GM23338 (cell line): ENCODE measurements at places on chromosomes 6 and 20.

- DNase-seq: no peak
These were observed 6.4 kb downstream of the FYN start for GRCh38 chr6:111866857-111867256.

- DNase-seq: no peak
These were observed 7.9 kb upstream of the SLC2A10 start for GRCh38 chr20:46701556-46701955.

- DNase-seq: peak; percentile 74
These were observed 702 bp upstream of the TNFAIP3 start for GRCh38 chr6:137866200-137866913.

DNA sequence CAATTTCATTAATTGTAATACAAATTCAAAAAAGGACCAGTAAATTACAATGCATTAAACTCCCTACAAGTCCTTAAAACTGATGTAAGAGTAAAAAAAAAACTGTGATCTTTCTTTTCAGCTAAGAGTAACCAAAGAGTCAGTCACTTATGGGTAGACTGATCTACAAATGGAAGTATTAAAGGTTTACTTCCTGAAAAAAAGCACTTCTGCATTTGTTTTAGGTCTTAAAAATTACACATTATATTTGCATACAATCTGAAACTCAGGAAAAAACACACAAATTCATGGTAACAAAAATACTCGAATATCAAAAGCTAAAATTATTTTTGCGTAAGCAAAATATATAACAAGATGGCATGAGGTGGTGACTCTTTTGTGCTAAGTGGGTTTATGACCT, 23.5 kb downstream of the USP49 start:
- DNase-seq: no peak

- DNase-seq: no peak
These were observed 60.1 kb downstream of the FBXO5 start for GRCh38 chr6:152922706-152923105.

DNA sequence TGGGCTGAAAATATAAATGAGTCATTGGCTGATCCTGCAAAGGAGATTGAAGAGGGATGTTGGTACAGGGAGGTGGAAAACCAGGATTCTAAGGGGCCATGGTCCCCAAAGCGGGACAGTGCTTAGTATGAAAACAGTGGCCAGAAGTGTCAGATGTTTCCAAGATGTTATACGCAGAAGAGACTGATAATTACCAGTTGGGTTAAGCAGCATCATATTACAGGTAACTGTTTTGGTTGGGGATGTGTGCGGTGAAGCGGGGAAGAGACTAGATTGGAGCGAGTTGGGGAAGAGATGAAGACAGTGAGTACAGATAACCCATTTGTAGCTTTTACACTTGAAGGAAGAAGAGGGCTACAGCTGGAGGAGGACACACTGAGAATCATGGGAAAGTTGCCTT, 80.8 kb downstream of the PLEKHG1 start:
- no peak for DNase-seq

GRCh38 chr6:45880159-45880558, 135.5 kb downstream of the CLIC5 start:
- DNase-seq: no peak

- no peak for DNase-seq
These were observed 158.9 kb upstream of the SASH1 start for GRCh38 chr6:148183776-148184175.

DNA sequence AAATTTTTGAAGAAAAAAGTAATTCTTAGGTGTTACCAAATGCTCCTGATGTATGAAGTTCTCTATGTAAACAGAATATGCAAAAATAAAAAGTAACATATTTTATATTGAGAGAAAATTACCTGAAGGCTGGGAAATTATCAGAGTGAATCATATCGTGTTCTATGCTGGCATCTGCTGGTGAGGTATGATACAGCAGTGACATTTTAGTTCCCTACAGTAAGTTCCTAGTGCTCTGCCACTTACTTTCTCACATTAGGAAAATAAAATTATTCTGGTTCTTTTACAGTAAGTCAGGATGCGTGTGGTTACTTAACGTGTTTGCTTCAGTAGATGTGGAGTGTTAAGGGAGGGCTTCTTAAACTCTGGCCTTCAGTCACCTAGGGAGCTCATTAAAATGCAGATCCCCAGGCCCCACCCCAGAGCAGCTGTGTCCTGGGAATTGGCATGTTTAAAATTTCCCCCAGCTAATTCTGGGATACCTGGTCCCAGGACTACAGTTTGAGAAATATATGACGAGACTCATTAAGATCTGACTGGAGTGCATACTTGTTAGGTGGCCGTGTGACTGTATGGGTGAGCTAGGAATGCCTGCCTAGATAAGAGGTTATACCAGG, 3.2 kb downstream of the ACTR5 start:
- peak; percentile 56 for DNase-seq

GRCh38 chr20:8432435-8433148, 300.5 kb downstream of the PLCB1 start:
- DNase-seq: peak; percentile 2

DNA sequence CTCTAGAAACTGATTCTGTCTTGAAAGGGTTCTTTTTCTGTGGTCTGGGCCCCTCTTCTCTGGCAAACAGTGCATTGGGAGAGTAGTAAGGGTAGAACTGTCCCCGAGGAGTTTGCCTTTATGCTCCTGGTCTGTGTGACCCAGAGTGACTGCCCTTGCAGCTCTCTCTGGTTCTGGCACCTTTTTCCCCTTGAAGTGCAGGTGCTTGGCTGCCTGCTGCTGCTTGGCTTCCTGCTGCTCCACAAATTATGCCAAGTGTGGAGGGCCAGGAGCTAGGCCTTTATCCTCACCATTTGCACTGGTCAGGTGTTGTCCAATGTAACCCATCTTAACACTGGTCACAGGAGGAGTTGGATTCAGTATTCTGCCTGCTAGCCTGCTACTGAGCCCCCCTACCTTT, 11.2 kb downstream of the KIZ start:
- DNase-seq: no peak

DNA sequence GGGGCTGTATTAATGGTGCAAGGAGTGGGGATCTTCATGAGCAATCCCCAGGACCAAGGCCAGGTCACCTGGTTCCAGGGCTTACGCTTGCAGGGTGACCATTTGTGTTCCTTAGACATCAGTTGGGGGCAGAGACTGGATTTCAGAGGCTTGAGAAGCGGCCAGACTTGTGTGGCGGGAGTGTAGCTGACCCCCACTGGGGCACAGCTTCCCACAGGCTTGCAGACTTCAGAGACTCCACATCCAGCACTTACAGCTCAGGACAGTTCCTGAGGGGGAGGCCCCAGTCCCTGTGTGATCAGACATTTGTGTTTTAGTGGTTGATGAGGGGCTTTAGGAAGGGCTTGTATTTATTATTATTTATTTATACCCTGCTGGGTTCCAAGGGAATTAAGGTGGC, 15.3 kb downstream of the TJAP1 start:
- DNase-seq: no peak

- no peak for DNase-seq
These were observed 82.2 kb downstream of the GRM4 start for GRCh38 chr6:34063651-34064050.

GRCh38 chr6:163892824-163893561, 478.5 kb downstream of the QKI start:
- DNase-seq: no peak

DNA sequence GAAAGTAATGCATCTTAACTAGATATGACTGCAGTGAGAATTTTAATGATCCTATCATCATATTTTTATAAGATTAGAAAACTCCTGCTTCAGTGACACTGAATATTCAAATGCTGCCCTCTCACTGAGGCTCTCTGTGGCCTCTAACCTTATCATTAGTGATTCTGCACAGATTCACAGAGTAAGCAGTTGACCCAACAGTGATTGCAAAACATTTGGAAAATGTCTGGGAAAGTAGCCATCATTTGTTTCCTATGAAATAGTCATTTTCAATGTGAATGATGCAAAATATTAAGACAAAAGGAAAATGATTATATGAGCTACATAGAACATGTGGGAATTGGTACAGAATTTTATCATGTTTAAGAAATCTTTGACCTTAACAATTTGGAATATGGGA, 210.3 kb downstream of the TBX18 start:
- no peak for DNase-seq

- peak; percentile 9 for DNase-seq
These were observed 255.1 kb upstream of the NOX3 start for GRCh38 chr6:155710704-155711103.

DNA sequence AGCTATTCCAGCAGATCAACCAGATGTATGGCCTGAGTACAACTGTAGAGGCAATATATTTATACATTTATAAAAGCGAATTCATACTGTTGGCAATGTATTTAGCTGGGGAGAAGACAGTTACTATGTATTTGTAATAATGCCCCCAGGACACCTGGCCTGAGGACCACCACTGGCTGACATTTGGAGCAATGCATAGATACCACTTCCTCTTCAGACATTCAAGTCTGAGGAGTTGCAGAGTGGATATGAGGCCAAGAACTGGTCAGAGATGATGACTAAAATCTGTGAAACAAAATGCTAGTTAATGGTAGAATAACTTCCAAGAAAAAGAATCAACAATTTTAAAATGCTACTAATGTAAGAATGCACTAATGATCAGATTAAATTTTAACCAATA, 462.3 kb downstream of the CDC5L start:
- no peak for DNase-seq

- DNase-seq: peak; percentile 83
These were observed 20.0 kb upstream of the NFATC2 start for GRCh38 chr20:51562332-51563173.

- DNase-seq: no peak
These were observed 55.5 kb downstream of the CPNE5 start for GRCh38 chr6:36783603-36784375.

DNA sequence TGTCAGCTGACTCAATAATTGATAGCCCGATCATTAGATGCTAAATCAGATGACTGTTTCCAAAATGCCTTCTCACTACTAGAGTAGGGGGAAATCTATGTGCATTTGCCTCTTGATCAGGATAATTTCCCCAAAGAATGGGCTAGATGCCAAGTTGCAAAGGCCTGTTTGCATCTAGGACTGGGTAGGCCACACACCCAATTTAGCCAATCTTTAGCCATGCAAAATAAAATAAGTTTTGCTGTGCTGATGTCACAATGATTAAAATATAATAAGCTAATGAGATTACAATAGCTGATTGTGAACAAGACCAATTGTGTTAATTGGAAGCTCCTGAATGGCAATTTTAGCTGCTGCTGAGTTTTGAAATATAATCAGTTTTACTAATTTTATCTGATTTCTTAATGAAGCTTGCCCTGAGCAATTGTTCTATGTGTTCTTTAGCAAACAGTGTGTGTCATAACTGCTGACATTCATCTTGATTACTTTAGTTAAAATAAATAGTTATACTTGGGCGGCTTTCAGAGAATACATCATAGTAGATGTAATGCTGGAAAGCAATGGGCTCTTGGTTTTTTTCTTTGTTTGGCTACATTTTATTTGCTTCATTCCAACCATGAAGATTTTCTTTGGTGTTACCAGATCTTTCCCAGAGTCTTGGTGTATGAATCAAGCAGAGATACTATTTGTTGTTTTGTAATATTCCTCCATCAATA, 973.2 kb upstream of the SLC35B3 start:
- DNase-seq: no peak

DNA sequence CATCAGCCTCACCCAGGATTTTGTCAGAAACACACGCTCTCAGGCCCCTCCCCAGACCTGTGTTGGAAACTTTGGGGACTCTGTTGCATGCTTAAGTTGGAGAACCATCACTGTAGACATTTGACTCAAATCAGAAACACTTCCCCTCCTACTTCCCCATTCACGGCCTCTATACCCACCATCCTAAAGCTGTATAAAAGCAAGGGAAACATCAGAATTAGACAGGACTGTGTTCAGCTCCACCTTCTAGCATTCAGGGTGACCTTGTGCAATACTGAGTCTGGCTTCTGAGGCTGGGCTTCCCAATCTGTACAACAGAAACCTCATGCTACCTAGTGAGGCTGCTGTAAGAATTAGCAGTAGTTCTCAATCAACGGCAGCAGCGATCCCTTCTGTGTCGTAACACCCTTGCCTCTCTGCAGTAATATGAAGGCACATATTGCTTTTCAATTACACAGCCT, 252.3 kb downstream of the LY86 start:
- DNase-seq: no peak

DNA sequence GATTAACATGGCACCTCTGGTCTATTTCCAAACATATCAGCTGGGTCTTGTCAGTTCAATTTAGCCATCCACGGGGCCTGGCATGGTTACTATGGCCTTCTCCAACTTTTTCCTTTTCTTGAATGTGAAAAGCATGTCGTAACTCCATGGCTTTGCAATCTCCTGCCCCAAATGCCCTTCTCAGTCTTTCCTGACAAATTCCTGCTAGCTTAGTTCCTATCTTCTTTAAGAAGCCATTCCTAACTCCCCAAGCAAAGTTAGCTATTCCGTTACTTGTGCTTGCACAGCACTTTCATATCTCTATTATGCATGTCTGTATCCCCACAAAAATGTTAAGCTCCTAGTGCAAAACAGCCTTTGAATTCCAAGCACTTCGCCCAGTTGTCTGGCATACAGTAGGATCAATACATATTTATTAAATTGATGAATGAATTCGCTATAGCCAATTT, 105.6 kb downstream of the AIG1 start:
- DNase-seq: no peak

GRCh38 chr6:6712449-6713403, 124.2 kb downstream of the LY86 start:
- DNase-seq: no peak

- DNase-seq: peak; percentile 62
These were observed 1088.2 kb upstream of the CITED2 start for GRCh38 chr6:140462453-140463311.

GRCh38 chr6:107877968-107878367, 53.9 kb upstream of the SCML4 start:
- DNase-seq: no peak

GRCh38 chr6:170223718-170224693, 66.9 kb downstream of the DLL1 start:
- no peak for DNase-seq

DNA sequence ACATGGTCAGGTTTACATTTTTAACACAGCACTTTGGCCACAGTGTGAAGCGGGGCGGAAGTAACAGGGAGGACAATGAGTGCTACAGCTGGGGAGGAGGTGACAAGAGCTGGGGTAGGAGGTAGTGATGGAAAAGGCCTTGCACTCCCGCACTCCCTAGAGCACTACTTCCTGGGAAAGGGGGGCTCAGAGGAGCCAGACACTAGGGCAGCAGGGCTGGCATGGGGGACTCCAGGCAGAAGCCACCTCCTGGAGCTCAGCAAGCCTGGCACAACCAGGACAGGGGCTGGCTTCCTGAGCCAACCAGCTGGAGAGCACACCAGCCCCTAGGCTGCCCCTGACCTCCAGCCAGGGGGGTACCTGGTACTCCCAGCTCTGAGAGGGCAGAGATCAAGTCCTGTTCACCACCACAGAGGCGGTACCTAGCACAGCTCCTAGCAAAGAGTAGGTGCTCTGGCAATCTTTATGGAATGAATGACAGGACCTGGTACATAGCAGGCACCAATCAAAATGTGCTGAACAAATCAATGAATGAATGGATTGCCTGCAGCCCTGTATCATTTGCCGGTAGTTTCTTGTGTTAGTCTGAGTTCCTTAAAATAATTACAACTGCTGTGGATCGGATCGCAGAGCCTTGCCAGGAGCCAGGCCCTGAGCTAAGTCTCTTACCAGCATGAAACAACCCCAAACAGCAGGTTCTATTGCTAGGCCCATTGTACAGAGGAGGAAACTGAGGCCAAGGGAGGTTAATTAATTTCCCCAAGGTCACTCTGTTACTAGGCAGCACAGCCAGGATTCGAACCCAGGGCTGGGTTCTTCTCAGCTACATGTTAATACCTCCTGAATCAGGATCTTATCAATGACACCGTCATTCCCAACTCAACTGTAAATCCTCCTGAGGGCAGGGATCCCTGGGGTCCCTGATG, 15.5 kb downstream of the NOL4L start:
- no peak for DNase-seq

GRCh38 chr20:38519426-38519825, 46.8 kb downstream of the RALGAPB start:
- no peak for DNase-seq
